ENCODE measurements at places on chromosomes 1 and 21. TPM values are rescaled to one million over a fixed set of nuclear protein-coding genes. Genes with fewer than 3 reads are reported as not detected.

- peak; percentile 38 for DNase-seq
Observed at GRCh38 chr21:35810431-35810970, 249.8 kb downstream of the SETD4 start.

Gene NECTIN4
- not detected for total RNA-seq

DNA sequence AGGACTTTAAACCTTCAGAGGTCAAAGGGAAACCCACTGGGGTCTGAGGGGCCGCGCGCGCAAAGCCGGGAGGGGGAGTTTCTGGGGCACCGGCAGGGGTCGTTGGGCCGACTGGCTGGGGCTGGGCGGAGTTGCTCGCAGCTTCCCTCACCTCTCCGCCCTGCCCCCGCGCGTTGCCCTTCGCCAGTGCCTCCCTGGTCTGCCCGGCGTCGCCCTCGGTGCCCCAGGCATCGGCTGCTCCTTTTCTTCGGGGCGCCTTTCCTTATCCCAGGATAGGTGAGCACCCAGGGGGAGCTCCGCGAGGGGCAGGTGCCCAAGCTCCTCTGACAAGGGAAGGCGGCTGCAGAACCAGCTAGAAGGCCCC, 390 bp upstream of the NGF start:
- no peak for DNase-seq

GRCh38 chr21:31248598-31248997, 95.5 kb downstream of the TIAM1 start:
- peak; percentile 32 for DNase-seq

Gene OLIG1
- total RNA-seq = not detected

DNA sequence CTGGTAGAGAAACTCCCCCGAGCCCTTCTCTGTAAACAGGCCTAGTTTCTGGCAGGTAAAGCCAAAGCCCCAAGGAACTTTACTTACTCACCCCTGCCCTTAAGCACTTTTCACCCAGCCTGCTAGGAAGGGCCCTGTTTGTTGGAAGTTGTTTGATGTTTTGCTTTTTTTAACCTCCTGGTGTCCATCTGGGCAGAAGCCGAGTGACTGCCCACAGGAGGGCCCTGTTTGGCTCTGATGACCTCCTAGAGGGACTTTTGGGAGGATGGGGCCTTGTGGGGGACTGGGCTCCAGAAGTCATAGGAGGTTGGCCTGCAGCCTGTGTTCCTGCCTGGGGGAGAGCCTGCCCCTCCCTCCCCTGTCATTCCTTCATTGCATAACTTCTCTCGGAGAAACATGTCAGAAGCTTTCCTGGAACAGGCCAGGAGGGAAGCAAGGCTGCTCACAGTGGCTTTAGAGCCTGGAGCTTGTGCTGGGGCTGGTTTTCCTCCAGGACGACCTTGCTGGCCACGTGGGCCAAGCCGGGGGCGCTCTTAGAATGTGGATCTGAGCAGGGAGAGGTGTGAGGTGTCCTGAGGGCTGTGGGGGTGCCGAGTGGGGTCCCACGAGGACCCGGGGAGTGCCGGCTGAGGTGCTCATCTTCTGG, 33.9 kb downstream of the COQ8A start:
- DNase-seq = peak; percentile 34

DNA sequence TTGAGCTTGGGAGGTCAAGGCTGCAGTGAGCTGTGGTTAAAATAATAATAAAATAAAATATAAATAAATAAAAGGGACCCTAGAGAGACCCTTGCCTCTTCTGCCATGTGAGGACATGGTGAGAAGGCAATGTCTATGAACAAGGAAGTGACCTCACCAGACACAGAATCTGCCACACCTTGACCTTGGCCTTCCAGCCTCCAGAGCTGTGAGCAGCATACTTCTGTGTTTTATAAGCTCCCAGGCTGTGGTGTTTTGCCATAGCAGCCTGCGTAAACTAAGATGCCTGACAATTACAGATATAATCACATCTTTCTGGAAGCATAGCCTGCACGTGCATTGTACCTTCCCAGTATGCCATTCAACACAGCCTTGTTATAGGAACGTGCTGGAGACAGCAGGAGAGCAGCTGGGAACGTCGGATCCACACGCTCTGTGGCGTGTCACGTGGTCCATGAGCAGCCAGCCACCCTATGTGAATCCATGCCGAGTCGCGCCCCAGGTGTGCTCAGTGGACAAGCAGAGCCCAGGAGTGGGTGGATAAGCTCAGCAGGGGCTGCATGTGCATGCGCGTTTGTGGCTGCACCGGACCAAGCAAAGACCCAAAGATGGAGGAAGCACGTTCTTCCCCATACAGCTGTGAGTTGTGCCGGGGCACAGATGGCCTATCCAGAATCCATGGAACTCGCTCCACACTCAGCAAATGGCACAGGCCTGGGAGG, 17.8 kb downstream of the WNT9A start:
- peak; percentile 17 for DNase-seq

Gene CBR3
- total RNA-seq = 57.9 TPM

Measured in M059J (cell line).